RPMI8226 (cell line): ENCODE measurements at places on chromosomes 7 and 10.

GRCh38 chr7:16223963-16224707 lies 197.2 kb downstream of the CRPPA start:
- DNase-seq: no peak

- no peak for DNase-seq
These were observed 11.6 kb downstream of the GRID1 start for GRCh38 chr10:86354761-86355540.

DNA sequence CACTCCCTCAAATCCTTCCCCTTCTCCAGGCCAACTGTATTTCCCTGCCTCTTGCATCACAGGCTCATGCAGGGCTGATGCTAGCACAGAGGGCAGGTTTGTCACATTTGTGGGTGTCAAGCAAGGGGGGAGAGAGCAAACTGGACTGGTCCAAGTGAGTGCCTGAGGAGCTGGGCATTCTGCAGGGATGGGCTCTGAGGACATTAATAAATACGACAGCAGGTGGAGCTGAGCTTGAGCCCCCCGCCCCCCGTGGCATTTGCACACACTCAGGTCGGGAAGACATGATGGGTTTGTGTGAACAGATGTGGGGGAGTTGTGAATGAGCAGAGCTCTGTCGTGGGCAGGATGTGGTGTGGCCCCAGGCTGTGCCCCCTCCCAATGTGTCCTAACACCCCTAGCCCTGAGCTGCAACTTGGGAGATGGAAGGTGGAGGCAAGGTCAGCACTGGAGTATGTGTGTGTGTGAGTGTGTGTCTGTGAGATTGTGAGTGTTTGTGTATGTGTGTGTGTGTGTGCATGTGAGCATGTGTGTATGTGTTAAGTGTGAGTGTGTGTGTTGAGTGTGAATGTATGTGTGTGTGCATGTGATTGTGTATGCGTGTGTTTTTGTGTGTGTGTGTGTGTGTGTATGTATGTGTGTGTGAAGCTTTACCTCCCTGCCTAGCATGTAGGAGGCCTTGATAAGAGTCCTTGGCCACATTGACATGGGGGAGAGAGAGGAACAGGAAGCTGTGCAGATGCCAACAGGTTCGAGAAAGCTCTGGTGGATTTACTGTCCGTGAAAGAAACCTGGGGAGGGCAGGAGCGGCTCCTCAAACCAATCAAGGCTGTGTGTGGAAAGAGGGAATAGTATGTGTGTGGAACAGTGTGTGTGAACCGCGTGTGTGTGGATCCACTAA lies 9.1 kb downstream of the RASSF4 start:
- DNase-seq: no peak

DNA sequence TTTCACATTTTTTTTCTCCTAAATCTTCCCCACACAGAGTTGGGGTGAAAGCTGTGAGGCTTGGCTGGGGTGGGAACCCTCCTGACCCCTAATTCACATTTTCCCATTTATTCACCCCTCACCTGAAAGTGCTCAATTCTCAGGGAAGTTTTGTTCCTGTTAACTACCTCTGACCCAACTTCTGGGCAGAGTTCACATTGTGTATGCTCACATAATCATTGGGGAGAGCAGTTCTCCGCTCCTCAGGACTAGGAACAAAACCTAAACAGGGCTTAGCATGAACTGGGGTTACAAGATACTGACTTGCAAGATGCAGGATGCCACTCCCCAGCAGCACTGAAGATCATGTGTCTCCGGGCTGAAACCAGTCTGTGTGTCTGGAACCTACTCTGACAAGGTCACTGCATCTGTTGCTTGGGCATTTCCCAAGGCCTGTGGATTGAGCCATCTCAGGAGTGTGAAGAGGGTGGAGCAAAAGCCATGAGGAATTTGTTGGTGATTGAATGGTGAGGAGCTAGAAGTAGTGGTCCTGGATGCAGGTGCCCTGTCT lies 258.1 kb upstream of the IGFBP3 start:
- no peak for DNase-seq
